ENCODE measurements at places on chromosomes 6 and 20. TPM values are rescaled to one million over a fixed set of nuclear protein-coding genes. Genes with fewer than 3 reads are reported as not detected.

GRCh38 chr20:48603819-48604405, 223.9 kb downstream of the PREX1 start:
- DNase-seq: no peak

DNA sequence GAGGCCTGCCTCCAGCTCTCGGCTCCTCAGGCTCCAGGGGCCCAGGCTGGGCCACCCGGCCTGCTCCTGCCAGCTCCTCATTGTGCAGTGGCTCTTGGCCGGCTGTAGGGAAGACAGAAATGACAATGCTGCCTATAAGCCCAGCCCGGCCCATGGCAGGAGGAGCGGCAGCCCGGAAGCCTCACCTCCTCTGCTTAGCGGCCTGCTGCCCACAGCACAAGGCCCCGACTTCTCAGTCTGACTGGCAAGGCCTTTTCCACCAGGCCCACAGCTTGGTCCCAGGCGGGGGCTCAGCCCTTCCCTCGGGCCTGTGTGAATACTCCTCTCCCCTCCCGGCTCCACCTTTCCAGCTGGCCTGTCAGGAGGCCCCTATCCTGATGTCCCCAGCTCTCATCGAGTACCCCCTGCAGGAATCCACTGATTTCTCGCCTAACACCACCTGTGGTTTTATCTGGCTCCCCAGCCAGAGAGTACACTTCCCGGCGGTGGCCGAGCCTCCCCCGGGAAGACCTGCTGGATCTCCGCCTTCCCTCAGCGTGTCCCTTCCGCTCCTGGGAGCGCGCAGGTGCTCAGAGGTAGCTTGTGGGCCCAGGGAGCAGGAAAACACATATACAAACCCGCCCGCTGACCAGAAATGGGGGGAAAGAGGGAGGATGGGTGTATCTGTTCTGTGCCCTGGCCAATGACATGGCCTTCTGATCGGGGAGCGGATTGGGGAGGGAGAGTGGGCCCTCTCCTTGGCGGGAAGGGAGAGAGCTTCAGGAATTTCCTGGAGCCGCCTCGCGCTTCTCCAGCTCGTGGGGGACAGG, 963 bp downstream of the DDRGK1 start:
- no peak for DNase-seq

- no peak for DNase-seq
Measured at GRCh38 chr6:144606083-144606482, 320.9 kb downstream of the UTRN start.

DNA sequence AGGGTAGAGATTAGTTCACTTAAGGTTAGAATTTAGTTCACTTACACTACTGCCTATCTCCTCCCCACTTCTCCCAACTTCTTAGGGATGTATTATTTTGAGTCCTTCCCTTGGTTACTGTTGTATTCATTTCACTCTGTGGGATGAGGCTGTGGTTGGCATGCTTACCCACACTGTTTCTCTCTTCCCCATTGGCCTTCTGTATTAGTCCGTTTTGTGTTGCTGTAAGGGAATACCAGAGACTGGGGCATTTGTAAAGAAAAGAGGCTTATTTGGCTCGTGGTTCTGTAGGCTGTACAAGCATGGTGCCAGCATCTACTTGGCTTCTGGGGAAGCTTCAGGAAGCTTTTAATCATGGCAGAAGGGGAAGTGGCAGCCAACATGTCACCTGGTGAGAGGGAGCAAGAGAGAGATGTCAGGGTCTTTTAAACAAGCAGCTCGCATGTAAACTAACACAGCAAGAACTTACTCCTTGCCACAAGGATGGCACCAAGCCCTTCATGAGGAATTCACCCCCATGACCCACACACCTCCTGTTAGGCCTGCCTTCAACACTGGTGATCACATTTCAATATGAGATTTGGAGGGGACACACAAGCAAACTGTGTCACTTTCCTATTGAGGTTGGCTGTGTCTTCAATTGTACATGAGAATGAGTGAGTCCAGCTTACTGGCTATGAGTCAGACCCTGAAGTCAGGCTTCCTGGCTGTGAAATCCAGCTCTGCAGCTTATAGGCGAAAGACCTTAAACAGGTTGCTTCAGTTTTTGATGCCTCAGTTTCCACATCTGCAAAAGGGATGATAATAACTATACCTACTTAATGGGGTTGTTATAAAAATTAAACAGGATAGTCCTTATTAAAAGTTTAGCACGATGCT, 53.3 kb downstream of the SYNDIG1 start:
- DNase-seq: no peak

DNA sequence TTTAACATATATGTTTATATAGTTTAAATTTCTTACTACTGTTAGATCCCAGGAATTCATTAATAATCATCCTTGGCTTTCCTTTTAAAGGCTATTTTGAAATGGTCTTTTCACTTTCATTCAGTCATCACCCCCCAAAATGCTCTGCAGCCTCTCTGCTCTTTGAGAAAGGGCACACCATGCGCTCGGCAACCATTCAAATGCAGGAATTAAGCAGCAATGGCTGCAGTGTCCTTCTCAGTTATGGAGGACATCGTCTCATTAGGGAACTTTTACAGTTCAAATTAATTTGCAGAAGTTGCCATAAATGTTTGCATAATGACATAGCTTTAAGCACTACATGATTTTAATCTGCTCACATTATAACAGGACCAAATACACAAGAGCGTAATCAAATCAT, 6.3 kb downstream of the TUBB1 start:
- DNase-seq: no peak

GRCh38 chr6:52834481-52834880, 6.1 kb downstream of the GSTA5 start:
- DNase-seq: no peak

DNA sequence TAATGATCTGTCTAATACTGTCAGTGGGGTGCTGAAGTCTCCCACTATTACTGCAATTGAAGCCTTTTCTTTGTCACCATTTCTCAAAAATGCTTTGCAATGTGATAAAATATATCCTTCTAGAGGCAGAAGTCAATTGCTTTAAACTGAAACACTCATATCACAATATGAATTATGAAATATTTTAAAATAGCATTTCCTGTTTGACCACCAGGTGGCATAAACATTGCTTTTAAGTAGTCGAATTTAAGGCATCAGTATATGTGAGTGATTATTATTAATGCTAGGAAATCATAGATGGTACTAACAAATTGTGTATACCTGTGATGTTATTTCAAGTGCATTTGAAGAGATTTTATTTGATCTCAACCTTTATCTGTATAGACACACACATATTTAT, 87.5 kb downstream of the MEI4 start:
- DNase-seq: no peak

GRCh38 chr20:23626040-23626620, 11.6 kb downstream of the CST3 start:
- no peak for DNase-seq

GRCh38 chr6:1766654-1767053, 156.9 kb downstream of the FOXC1 start:
- DNase-seq: no peak

GRCh38 chr6:137816133-137816579, 50.9 kb upstream of the TNFAIP3 start:
- DNase-seq: no peak

The C6orf15 gene
- not detected for total RNA-seq

The ID1 gene
- total RNA-seq: 6.8 TPM

The NTSR1 gene
- 0.10 TPM for total RNA-seq

The IL20RA gene
- not detected for total RNA-seq

The TSBP1 gene
- not detected for total RNA-seq

The ARHGAP18 gene
- total RNA-seq: 26.7 TPM

The FHL5 gene
- not detected for total RNA-seq

The C20orf144 gene
- total RNA-seq: 0.13 TPM

Measured in T-helper 17 cell (primary cell).